Activated naive CD4-positive, alpha-beta T cell treated with anti-CD3 and anti-CD28 coated beads for 36 hours (primary cell): ENCODE measurements at places on chromosomes 4 and X.

DNA sequence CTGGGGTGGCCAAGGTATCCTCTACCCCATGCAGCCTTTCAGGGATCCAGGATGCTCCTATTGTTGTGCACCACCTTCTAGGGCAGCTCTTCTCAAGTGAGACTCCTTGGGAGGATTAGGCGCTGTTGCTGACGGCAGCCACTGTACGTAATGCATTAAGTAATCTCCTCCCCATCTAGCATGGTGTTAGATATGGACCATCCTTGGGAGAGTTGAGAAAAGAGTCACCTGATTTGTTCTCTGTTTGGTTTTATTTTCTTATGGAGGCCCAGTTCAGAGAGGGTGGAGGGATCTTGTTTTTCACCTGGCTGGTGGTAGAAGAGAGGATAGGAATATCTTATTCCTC is 46.4 kb downstream of the GYG2 start:
- DNase-seq = no peak

- no peak for DNase-seq
Measured at GRCh38 chr4:15006416-15007024, 4.2 kb downstream of the CPEB2 start.

DNA sequence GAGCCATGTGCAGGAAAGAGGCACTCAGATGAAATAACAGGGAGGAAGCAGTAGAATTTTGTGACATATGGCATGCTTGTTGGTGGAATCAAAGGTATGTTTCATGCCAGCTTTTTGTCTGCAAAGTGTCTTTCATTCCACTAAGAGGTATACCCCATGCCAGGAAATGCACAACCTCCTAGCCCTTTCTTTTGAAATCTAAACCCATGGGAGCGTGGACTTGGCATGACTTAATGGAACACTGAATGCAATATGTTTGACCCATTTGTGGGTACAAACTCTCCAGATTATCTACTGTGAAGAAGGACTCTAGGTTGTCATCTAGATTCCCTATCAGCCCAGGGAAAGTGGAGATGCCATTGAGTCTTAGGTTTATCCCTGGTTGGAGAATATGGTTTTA is 338.3 kb upstream of the TEX13C start:
- no peak for DNase-seq

DNA sequence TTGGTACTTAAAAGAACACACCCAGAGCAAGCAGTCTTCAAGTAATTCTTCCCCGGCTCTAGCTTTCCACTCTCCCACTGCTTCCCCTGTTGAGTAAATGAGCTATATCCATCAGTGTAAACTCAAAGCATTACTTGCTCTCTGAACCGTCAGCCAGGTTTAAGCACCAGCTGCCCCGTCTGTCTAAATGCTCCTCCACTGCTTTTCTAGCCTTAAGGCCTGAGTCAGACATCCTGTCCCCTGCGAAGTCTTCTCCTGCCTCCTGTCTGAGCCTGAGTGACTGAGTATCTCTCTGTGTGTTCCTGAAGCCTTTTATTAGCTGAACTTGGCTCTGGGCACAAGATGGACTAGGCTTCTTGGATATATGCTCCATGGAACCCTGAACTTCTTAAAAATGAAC is 205.1 kb downstream of the STK32B start:
- DNase-seq = no peak

- DNase-seq = no peak
Measured at GRCh38 chr4:40581254-40582140, 48.2 kb downstream of the RBM47 start.

DNA sequence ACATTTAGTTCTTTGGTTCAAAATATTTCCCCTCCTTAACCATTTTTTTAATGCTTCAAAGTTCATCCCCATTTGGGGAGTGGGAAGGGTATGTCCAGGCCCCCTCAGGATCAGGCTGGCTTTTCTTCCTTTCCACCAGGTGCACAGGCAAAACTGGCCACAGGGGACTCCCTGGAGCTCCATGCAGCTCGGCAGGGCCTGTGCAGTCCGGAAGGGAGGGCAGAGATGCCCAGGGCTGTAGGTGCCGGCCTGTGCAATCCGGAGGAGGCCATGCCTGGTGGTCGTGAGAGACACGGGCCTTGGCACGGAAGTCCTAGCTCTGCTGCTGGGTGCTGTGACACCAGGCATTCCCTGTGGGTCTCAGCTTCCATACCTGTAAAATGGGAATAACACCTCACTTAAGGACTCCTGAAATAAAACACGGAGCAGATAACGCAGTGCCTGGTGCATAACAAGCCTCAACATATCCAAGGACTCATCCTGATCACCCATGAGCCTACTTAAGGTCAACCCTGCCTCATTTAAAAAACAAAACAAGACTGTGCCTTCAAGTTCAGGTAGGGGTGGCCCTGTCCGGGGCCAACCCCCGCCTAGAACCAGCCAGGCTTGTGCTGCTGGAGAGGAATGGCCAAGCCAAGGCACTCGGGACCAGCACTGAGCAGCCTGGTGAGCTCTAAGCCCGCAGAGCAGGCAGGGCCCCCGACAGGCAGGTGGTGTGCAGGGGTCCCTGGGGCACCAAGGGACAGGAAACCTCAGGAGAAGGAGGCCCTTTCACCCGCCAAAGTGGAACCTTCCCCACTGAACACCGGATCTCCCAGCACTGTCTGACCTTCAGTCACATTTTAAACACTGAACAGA is 21.2 kb upstream of the CYP4V2 start:
- no peak for DNase-seq

DNA sequence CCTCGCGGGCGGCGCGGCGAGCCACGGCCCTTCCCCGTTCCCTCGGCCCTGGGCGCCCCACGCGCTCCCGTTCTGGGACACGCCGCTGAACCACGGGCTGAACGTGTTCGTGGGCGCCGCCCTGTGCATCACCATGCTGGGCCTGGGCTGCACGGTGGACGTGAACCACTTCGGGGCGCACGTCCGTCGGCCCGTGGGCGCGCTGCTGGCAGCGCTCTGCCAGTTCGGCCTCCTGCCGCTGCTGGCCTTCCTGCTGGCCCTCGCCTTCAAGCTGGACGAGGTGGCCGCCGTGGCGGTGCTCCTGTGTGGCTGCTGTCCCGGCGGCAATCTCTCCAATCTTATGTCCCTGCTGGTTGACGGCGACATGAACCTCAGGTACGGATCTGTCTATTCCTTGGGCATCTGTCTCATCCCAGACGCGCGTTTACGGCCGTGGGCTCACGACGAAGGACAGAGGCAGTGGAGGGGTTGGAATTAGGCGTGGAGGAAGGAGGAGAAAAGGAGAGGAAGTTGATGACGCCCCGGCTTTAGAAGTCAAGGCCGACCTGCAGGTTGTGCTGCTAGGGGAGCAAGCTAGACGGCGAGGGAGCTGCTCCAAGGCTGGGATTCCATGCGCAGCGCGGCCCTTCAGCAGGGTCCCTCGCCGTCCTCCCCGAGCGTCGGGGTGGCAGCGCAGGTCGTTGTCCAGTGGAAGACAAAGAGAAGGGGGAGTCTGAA is 792 bp downstream of the SLC10A4 start:
- DNase-seq = no peak

- no peak for DNase-seq
Measured at GRCh38 chrX:148513661-148514060, 13.2 kb downstream of the AFF2 start.

DNA sequence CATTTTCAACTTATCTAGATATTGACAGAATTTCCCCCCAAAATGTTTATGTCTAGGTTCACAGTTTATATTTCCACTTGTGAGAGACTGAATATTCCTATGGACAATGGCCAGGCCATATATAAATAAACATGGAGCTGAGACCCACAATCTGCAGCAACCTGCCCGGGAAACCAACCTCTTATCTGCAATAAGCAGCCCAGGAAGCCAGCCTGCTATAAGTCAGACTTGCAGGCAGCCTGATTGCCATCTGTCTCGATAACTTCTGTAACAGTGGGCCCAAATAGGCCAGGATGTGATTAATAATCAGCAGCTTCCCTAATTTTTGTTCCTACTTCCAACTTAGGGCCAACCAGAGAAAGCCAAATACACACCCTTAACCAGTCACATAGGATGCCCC is 5.2 kb upstream of the NAP1L5 start:
- DNase-seq = no peak
